ENCODE measurements at places on chromosomes 1 and 21. TPM values are rescaled to one million over a fixed set of nuclear protein-coding genes. Genes with fewer than 3 reads are reported as not detected.

The KANK4 gene
- total RNA-seq: 23.8 TPM

The LCE2A gene
- total RNA-seq: not detected

The AKNAD1 gene
- total RNA-seq: 2.8 TPM

DNA sequence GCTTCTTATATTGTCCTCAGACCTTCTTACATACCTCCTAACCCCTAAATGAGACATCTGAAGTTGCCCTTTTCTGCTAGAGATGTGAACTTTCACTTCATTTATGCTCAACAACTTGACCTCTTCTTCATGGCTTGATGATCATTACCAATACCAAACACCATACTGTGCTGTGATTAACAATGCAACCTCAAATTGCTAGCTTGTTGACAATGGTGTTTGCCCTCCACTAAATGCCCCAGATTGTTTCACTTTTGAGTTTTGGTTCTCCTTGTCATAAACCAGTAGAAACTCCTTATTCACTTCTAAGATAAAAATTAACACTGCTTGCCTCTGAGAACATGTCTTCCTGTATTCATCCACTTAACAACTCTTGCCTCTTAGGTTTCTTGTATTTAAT, 5.6 kb downstream of the JAK1 start:
- no peak for DNase-seq

GRCh38 chr1:70706381-70707037, 295.4 kb downstream of the CTH start:
- peak; percentile 26 for DNase-seq

DNA sequence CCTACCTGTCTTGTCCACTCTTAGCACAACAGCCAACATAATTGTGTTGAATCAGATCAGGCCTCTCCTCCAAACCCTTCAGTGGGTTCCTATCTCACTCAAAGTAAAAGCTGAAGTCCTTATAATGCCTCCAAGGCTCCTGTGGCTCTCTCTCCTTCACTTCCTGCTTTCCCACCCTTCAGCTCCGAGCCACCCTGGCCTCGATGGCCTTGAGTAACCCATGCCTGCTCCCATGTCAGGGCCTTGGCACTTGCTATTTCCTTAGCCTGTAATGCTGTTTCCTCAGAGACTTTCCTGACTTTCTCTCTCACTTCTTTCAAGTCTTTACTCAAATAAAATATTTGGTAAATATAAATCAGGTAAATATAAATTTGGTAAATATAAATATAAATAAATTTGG, 8.1 kb upstream of the PLEKHM2 start:
- DNase-seq: no peak

DNA sequence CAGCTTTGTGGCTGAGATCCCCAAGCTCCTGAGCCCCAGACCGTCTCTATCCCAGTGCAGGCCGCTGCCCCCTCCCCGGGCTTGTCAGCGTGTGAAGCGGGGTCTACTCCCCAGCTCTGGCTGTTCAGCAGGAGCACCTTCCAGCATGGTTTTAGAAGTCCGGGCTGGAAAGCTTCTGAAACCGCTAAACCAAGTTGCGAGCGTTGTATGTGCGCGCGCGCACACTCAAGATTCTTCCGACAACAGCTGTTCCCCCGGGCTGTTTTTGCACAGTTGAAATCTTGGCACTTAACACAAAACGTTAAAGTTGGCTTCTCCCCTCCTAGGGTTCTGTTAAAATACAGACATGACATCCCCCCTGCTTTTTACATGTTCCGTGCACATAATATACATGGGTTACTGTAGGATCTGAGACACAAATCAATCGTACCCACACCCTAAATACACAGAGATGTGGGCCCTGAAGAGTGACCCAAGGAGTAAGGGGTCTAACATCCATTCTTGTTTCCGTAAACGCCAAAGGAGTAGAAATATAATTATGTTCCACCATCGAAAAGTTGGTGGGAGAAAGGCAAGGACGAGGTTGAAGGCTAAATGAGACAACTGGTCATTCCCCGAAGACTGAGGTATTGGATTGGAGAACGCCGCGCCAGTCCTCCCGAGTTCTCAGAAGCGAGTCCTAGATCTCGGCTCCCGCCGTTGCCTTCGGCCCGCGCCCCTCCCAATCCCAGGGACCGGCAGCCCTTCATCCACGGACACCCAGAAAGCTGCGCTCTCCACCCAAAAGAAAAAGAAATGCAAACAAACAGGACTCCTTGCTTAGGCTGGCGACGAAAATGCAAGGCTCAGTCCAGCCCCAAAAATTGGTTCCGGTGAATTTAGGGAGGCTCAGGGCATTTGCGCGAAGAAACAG, 1.3 kb downstream of the TBX15 start:
- no peak for DNase-seq

DNA sequence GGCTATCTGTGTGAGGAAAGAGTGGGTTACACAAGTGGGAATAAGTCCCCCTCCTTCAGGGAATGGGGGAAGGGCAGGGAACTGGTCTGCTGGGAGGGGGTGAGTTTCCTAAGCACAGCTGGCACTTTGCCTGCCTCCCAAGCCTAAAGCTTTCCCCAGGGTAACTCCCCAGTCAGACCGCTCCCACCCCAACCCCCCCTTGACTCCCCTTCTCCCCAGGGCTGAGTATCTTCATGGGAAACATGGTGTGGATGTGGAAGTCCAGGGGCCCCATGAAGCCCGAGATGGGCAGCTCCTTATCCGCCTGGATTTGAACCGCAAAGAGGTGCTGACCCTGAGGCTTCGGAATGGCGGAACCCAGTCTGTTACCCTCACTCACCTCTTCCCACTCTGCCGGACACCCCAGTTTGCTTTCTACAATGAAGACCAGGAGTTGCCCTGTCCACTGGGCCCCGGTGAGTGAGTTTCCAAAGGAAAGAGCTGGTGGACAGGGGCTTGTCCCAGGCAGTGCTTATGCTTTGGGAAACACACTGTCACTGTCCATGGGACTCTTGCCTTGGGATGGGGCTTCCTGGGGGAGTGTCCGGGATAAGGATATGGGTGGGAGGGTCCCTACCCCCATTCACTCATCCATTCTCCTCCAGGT, 14.9 kb downstream of the MOV10 start:
- no peak for DNase-seq

Data from spinal cord (tissue), 10 donors.